ENCODE measurements at places on chromosomes 3 and 15. TPM values are rescaled to one million over a fixed set of nuclear protein-coding genes. Genes with fewer than 3 reads are reported as not detected.
A peak's percentile ranks its signal among the peaks of the same experiment; 100 is the strongest.

Gene ABHD6
- 7.2 TPM for total RNA-seq

- no peaks in the 10 kb centered on the region for H3K27me3 ChIP-seq
- no peaks in the 10 kb centered on the region for H3K36me3 ChIP-seq
- no peak overlapping the region for H3K27ac ChIP-seq
- no peak overlapping the region for H3K4me3 ChIP-seq
These were observed 53.0 kb downstream of the IQSEC1 start for GRCh38 chr3:13020159-13020750.

DNA sequence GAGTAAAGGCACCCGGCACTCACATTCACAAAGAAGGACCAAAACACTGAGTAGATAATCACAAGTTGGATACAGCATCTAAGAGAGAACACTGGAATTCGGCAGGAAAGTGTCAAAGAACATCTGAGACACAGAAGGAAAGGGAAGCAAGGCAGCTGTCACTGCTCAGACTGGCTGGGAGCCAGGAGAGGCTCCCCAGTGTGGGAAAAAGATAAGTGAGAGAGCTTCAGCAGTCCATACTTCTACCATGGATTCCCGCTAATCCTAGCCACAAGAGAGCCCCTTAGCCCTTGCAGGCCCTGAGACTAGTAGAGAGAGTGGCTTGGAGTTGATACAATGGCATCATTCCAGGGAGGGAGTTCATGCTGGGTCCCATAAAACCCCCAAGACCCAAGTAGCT is 36.7 kb upstream of the CP start:
- no peak overlapping the region for H3K27ac ChIP-seq
- H3K36me3 ChIP-seq: no peaks in the 10 kb centered on the region
- no peak overlapping the region for H3K4me3 ChIP-seq
- no peaks in the 10 kb centered on the region for H3K4me1 ChIP-seq

GRCh38 chr3:36579746-36580145 is 184.6 kb downstream of the DCLK3 start:
- no peak for DNase-seq
- no peaks in the 10 kb centered on the region for H3K36me3 ChIP-seq
- no peaks in the 10 kb centered on the region for H3K4me1 ChIP-seq
- no peak overlapping the region for H3K27ac ChIP-seq

DNA sequence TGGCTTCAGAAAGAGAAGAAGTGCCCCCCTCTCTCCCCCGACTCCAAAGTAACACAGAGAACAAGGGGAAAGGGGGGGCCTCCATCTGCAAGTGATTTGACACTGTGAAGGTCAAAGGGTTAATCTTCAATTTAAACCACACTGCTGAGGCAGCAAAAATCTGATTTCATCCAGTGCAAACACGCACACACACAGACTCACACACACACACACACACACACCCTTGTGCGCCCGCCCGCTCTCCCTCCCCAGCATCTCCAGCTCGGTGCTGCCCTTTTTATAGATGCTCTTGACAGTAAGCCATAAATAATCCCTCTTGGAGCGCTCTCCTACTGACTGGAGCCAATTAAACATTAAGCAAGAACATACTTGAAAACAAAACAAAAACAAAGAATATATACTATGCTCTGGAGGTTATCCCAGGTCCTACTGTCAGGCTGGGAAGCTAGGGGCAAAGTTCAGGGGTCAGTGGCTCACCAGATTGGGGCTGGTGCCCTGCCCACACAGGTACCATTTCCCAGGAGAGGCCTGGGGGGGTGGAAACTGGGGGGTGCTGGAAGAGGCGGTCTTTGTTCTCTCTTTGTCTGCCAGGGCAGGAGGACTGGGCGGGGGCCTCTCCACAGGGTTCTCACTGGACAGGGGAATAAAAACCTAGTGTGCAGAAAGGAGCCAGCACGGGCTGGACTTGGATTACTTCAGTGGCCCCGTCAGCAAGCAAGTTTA is 16.3 kb downstream of the BMF start:
- peaks cover 3% of the 10 kb centered on the region for H3K4me1 ChIP-seq
- H3K4me3 ChIP-seq: no peak overlapping the region
- no peaks in the 10 kb centered on the region for H3K27me3 ChIP-seq
- H3K36me3 ChIP-seq: no peaks in the 10 kb centered on the region
- DNase-seq: no peak
- no peak overlapping the region for H3K27ac ChIP-seq

DNA sequence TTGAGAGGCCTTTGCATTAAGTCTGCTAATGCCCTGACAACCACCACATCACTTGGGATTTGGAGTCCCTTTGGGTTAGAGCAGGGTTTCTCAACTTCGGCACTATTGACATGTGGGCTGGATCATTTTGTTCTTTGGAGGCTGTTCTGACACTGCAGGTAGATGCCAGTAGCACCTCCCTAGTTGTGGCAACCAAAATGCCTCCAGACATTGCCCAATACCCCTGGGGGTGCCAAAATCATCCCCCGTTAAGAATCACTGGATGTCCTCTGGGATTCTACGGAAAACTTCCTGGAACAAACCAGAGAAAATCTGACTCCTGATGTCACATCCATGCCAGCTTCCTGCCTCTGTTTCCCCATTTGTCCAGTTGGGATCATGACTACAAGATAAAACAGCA is 37.2 kb upstream of the BLM start:
- H3K4me3 ChIP-seq: no peak overlapping the region
- H3K27me3 ChIP-seq: no peaks in the 10 kb centered on the region
- no peaks in the 10 kb centered on the region for H3K36me3 ChIP-seq
- no peak overlapping the region for H3K27ac ChIP-seq
- DNase-seq: no peak

GRCh38 chr3:73481888-73482287 is 142.9 kb downstream of the PDZRN3 start:
- H3K36me3 ChIP-seq: no peaks in the 10 kb centered on the region
- DNase-seq: no peak
- no peaks in the 10 kb centered on the region for H3K27me3 ChIP-seq
- no peak overlapping the region for H3K4me3 ChIP-seq
- no peaks in the 10 kb centered on the region for H3K4me1 ChIP-seq

DNA sequence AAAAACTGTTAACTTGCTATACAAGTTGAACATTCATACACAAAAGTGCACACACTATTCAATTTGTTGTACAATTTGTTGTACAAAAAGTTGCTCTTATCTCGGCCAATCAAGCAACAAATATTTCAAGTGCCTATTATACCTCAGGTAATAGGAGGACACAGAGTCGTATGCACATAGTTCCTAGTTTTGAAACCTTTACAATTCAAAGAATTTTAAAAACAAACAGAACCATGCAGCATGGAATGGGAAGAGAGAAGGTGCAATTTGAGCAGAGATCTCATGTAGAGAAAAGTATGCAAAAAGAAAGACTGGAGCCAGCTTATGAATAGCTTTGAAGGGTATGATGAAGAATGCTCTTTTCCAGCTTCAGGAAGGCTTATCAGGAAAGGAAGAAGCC is 46.5 kb upstream of the ARPP19 start:
- H3K36me3 ChIP-seq: peaks cover 23% of the 10 kb centered on the region
- H3K27ac ChIP-seq: no peak overlapping the region
- no peaks in the 10 kb centered on the region for H3K4me1 ChIP-seq
- no peaks in the 10 kb centered on the region for H3K27me3 ChIP-seq

DNA sequence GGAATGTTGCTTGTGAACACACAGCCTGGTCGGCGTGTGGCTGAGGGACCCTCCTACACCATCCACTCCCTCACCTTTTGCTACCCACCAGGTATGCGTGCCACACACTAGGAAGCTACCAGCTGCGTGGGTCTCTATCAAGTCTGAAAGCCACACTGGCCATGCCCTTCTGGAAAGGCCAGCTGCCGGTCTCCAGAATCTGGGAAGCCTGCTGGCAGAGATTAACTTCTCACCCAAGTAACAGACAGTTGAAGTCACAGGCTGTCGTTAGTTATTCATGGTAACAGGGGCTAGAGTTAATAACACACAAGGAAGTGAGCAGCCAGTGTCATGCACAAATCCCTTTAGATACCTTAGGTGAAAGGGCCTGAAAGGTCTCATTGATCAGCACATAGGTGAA is 48.1 kb downstream of the SUSD5 start:
- no peak overlapping the region for H3K4me3 ChIP-seq
- H3K36me3 ChIP-seq: no peaks in the 10 kb centered on the region
- no peak for DNase-seq
- no peak overlapping the region for H3K27ac ChIP-seq
- no peaks in the 10 kb centered on the region for H3K4me1 ChIP-seq

- no peaks in the 10 kb centered on the region for H3K4me1 ChIP-seq
- H3K4me3 ChIP-seq: no peak overlapping the region
- H3K36me3 ChIP-seq: no peaks in the 10 kb centered on the region
- no peak for DNase-seq
These were observed 92.4 kb downstream of the KBTBD8 start for GRCh38 chr3:67090474-67090873.

DNA sequence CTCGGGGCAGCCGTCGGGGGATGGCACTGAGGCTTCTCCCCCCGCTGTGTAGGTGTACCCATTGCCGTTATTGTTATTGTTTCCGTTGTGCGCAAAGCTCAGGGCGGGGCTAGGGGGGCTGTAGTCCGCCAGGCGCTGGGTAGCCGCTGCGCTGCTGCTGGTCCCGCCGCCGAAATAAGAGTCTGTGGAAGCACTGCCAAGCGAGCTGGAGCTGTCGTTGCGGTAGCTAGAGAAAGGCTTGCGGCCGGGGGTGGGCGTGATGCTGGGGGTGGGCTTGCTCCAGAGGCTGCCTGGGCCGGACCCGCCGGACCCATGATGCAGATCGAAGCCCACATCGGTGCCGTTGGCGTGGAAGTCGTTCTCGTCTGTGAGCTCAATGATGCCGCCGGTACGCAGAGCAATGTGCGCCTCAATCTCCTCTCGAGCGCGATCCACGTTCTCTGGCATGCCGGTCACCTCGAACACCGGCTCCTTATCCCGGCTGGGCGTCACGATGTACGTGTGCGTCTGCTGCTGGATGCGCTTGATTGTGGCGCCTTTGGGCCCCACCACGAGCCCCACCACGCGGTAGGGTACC is 1.9 kb downstream of the MEX3B start:
- no peak for DNase-seq
- H3K36me3 ChIP-seq: no peaks in the 10 kb centered on the region
- H3K27ac ChIP-seq: no peak overlapping the region
- H3K4me1 ChIP-seq: peaks cover 19% of the 10 kb centered on the region
- H3K4me3 ChIP-seq: peak overlapping the region; percentile 42
- H3K27me3 ChIP-seq: no peaks in the 10 kb centered on the region

- no peak overlapping the region for H3K27ac ChIP-seq
- H3K4me1 ChIP-seq: no peaks in the 10 kb centered on the region
- no peaks in the 10 kb centered on the region for H3K27me3 ChIP-seq
These were observed 8.0 kb upstream of the CCDC33 start for GRCh38 chr15:74227968-74228722.

DNA sequence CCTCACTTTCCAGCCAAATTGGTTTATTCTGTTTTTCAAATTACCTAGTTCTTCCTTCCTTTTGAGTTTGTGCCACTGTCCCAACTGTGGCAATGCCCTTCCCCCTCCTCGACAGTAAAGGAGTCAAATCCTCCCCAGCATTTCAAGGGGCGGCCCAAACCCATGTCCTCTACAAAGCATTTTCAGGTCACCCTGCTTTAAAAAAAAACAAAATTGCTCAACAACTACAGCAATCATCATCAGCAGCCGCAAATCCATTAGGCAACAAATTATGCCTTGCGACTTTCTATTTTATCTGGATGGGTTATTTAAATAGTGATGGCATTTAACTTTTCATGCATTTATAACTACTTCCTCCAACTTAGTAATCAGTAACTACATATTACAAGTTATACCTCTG is 32.7 kb downstream of the PLD1 start:
- H3K27me3 ChIP-seq: no peaks in the 10 kb centered on the region
- H3K36me3 ChIP-seq: no peaks in the 10 kb centered on the region
- DNase-seq: no peak
- no peak overlapping the region for H3K27ac ChIP-seq
- H3K4me3 ChIP-seq: no peak overlapping the region

DNA sequence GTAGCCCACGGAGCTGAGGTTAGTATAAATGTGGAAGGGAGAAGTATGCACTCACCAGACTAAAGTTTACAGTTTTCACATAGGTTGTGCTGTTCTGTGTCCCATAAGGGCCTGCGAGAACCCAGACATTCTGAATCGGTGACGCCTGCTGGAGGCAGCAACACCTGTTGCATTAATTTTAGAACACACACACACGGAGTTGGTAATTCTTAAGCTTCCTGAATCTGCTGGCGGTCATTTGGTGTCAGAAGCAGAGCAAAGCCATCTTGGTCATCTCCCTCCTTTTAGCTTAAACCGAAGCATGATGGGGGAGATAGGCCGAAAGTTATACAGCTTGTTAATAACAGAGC is 41.1 kb upstream of the AP3B2 start:
- peak overlapping the region; percentile 86 for H3K4me3 ChIP-seq
- no peaks in the 10 kb centered on the region for H3K27me3 ChIP-seq
- H3K36me3 ChIP-seq: peaks cover 14% of the 10 kb centered on the region
- H3K27ac ChIP-seq: peak overlapping the region; percentile 74
- no peak for DNase-seq
- peaks cover 23% of the 10 kb centered on the region for H3K4me1 ChIP-seq

- H3K36me3 ChIP-seq: no peaks in the 10 kb centered on the region
- peaks cover 59% of the 10 kb centered on the region for H3K4me1 ChIP-seq
- peak overlapping the region; percentile 31 for H3K27ac ChIP-seq
These were observed 152.9 kb downstream of the TPRG1 start for GRCh38 chr3:189324538-189325138.

GRCh38 chr15:31483053-31483985 is 156.7 kb downstream of the KLF13 start:
- no peaks in the 10 kb centered on the region for H3K36me3 ChIP-seq
- H3K27ac ChIP-seq: no peak overlapping the region
- H3K4me3 ChIP-seq: no peak overlapping the region
- no peaks in the 10 kb centered on the region for H3K27me3 ChIP-seq
